ENCODE measurements at places on chromosomes 2 and 18.

GRCh38 chr2:240894836-240895558 is 959 bp downstream of the MAB21L4 start:
- DNase-seq, result no peak

DNA sequence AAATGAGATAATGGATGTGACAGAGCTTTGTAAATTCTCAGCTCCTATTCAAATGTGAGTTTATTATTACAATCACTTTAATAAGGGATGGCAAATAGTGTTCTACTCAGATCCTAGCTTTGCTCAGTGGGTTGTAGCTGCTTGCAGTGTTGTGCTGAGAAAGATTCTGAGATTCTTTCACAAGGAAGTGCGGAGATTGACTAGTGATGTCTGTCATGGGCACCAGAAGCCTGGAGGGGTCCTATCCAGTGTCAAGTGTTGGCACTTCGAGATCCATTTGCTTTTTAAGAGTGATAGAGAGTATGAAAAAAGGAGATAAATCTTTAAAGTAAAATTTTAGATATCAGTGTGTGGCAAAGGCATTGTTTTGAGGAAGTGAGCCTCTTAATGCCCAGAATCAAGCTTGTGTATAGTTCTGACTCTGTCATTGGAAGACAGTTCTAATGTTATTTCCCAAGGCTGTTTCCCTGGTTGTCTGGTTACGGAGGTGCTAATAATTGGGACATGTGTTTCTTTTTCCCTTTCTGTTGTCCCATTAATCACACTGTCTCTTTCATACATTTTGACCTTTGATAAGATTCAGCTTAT is 181.7 kb upstream of the SPRED2 start:
- no peak for DNase-seq

GRCh38 chr2:236698016-236698627 is 128.5 kb downstream of the ACKR3 start:
- no peak for DNase-seq

DNA sequence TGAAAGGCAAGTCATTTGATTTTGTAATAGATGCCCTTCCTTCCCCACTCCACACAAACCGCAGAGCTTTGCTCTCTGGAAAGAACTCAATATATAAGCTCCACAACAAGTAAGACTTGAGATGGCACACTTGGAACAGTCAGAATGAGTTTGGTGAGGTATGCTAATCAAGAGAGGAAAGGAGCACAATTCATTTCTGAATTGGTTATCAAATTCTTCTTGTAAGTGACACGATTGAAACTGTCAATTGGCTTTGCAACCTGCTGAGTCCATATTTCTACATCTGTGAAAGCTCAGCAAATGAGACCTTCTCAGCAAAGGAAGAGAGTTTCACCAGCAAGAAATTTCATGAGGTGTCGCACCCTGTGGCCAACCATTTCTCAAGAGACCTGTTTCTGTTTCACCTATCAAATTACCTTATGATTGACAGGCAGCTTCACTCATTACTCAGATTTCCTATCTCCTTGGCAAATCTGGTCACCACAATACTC is 19.1 kb downstream of the CTLA4 start:
- DNase-seq, result no peak

DNA sequence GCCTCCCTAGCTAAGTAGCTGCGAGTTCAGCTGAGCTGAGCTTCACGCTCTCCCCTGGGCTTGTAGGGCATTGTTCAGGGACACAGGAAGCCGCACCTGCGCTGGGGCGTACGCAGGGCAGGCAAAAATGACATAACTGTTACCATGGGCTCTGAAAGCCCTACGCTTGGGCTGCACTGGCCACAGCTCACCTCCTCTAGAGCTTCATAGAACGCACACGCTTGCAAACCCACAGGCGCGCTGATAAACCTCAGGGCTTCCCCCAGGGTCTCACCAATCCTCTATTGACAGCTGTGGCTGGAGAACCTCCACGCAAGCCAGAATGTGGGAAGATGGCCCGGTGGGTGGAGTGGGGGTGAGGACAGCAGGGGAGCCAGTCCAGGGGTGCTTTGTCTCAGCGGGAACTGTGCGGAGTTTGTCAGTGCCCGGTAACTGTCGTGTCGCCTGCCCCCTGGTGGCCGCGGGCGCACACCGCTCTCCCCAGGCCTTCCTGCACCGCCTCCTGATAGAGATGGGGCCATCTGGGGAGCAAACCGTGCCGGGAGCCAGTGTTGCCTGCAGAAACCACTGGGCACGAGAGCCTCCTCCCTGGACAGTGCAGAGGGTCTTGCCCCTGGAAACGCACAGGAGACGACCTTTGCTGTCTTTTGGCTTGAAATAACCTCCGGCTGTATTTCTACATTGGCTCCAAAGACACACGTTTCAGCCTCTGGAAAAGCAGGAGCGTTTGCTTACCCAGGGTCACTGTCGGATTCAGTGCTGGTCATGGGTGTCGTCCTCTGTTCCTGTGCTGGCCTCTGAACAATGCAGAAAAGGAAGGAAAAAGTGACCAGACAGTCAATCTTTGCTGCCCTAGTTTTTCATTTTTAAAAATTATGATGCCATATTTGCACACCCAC is 17.0 kb upstream of the CIDEA start:
- peak; percentile 29 for DNase-seq

- DNase-seq, result no peak
Measured at GRCh38 chr2:197266477-197266876, 44.1 kb downstream of the ANKRD44 start.

GRCh38 chr2:108940156-108940555 is 48.9 kb downstream of the EDAR start:
- DNase-seq, result no peak

DNA sequence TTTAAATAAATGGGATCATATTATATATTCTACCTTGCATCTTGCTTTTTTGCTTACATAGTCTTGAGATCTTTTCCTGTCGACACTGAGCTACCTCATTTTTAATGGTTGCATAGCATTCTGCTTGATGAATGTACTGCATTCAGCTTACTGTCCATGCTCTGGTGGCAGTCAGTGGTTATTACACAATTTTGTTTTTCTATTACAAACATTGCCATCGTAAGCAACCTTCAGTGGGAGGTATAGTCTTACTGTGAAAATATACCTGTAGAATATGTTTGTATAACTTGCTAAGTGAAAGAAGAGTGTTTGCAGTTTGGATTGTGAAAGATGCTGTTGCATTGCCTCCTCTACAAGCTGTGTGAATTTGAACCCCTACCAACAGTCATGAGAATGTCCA is 43.4 kb downstream of the UBXN4 start:
- DNase-seq, result no peak

- DNase-seq, result no peak
Measured at GRCh38 chr2:236667526-236667925, 97.9 kb downstream of the ACKR3 start.

DNA sequence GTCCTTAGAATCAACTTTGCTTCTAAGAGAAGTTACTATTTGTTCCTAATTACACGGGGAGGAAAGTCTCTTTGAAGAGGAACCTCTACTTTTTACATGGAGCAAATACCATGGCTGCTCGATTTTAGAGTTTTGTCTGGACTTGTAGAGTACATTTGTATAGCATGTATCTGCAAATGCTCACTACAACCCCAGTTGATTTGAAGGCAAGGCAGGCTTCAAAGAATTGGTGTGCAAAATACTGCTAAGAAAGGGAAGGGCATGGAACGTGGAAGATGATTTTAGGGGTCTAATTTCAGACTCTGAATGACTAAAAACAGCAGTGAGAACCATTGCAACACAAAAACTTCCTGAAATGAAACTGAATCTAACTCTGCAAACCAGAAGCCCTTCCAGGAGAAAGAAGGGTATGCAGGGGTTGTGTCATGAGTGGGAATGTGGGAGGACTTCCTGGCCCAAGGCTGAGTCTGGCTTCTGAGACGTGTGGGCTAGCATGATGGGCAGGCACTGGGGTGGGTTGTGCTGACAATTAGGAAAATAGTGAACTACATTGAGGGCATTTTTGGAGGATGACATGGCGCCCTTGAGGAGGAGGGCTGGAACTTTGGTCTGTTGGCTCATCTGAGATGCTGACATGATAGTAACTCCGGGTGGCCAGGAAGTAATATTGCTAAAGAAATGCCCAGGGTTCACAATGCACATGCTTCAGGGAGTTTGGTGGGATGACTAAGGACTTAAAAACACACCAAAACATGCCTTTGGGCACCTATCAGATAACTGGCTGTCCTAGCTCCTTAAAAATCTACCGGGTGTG is 18.9 kb upstream of the IL1R2 start:
- DNase-seq, result no peak

DNA sequence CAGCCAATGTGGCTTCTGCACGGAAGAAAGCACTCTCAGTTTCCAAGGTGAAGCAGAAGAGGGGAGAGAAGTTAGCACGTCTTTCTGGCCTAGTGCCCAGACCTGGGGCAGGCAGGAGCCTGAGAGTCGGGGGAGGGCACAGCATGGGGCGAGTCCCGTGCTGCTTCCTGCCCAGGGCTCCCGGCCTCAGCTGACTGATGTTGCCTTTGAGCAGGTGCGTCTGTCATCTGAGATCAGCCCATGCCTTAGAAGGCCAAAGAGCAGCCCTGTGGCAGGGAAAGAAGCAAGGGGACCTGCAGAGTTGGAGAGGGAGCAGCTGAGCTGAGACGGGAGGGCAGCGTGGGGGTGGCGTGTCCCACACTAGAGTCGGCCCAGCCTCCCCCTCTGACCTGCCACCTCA is 3.3 kb downstream of the KCNIP3 start:
- DNase-seq, result no peak

- no peak for DNase-seq
Measured at GRCh38 chr2:33134791-33135560, 188.2 kb downstream of the LTBP1 start.

DNA sequence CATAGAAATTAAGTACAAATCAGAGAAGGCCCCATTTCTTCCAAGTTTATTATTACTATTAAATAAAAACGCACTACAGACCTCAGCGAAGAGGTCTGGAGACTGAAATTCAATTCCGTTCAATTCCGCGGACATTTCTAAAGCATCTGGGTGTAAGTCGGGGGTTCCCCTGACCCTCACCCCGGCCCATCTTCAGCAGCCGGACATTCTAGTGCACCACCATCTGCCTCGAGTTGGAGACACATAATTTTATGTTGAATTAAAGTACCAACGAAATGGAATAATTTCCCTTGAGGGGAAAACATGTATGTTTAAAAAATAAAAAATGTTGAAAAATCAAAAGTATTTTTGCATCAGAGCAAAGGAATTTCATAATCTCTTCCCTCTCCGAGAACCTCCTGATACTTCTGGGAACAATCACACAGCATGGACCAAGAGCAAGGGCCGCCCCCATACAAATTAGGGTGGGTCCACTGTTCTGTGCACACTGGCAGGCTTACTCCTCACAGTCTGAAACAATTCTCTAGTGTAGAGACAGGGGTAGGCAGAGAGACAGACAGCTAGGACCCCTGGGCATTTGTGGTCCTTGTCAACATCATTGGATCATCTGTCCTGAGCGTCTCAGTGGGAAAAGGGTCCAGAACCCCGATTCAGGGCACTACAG is 29.3 kb downstream of the MBP start:
- no peak for DNase-seq

GRCh38 chr2:160694631-160695030 is 201.0 kb upstream of the RBMS1 start:
- no peak for DNase-seq

GRCh38 chr2:127599211-127599610 is 46.7 kb upstream of the GPR17 start:
- DNase-seq, result no peak

- no peak for DNase-seq
Measured at GRCh38 chr18:44580159-44580558, 100.5 kb upstream of the SETBP1 start.

GRCh38 chr18:31439807-31440325 is 7.7 kb upstream of the DSG3 start:
- DNase-seq, result no peak

DNA sequence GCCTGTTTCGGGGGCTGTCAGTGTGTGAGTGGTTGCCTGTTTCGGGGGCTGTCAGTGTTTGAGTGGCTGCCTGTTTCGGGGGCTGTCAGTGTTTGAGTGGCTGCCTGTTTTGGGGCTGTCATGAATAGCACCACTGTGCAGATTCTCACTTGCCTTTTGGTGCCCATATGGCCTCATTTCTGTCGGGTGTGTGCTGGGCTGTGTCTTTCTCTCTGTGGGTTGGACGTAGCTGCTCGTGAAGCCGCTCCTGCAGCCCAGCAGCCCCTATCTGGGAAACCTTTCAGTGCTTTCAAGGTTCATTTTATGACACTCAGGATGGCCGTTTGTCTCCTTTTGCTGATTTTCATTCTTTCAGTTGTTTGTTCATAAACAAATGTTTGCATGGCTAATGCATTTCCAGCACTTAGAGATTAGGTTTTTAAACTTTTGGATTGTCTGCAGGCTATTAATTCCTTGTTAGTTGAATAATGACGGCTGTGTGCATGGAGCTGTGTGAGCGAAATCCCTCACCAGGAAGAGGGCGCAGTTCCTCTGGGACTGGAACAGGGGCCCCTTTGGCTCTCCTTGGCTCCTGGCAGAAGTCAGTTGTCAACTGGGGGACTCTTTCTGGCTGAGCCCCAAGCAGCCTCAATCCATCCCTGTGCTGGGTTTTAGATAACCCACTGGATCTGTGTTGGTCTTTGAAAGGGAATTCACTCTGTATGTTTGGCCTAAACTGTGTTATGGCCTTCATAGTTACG is 10.8 kb downstream of the AGAP1 start:
- DNase-seq, result no peak

DNA sequence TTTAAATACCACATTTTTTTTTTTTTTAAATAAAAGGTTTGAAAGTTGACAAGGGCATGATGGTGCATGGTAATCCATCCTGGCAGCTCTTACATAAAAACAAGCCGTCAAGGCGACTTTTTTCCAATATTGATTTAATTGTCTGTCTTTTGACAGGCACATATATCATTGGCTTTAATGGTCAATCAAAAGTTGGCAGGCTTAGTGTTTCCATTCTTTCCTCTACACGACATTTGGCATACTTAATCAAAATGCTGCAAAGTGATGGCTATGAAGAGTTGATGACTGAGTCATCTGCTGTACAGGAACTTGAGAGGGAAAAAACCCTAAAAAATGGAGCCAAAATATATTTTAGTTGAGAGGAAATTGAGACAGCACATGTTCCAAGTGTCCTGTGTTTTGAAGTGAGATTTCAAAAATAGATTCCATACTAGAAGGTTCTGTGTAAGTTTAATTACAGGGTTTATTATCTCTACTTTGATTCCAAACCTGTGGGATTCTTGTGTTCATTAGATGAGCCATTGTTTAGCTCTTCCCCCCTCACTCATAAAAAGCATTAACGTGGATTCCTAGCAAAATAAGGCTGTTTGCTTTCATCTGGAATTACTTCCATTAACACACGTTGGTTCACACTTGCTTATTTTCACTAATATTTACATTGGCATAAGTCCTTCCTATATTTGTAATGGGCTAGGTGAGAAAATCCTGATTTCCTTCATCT is 3.2 kb downstream of the TSHZ1 start:
- peak; percentile 23 for DNase-seq

DNA sequence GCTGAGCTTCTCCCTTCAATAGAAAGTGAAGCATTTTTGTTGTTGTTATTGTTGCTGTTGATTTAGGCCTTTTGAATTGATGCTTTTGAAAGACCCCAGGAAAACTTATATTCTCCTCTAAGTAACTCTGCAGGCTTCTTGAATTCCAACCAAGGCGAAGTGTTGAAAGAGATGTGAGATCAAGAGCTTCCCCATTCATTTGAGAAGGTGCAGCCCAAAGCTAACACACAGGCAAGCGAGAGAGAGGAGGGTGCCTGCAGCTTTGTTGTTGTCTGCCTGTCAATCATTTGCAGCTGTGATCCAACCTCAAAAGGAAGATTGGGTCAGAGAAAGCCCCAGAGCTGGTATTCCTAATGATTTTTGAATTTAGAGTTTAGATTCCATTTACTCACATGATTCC is 963.6 kb upstream of the CNTNAP5 start:
- DNase-seq, result no peak
